Naive thymus-derived CD8-positive, alpha-beta T cell (primary cell): ENCODE measurements at places on chromosomes 4 and X.

- DNase-seq: no peak
Measured at GRCh38 chr4:130359542-130359941, 1263.6 kb downstream of the C4orf33 start.

GRCh38 chrX:150933945-150934350 is 35.5 kb upstream of the CD99L2 start:
- no peak for DNase-seq

DNA sequence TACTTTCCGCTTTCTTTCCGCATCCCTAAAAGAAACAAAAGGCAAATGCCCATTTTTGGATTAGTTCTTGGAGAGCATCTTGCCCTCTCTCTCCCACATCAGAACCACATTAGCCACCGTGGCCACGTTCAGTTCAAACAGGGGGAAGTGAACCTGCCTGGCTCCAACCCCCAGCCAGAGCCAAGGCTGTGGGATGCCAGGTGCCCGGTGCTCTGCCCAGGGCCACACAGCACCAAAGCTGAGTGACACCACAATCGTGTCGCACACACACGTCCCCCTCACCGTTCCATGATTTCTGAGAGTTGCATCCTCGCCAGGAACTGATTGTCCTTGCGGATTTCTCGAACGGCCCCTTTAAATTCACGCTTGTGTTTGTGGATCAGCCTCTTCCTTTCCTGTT is 24.3 kb downstream of the NOP14 start:
- peak; percentile 11 for DNase-seq

GRCh38 chr4:26081795-26082498 is 167.9 kb downstream of the SMIM20 start:
- peak; percentile 15 for DNase-seq

DNA sequence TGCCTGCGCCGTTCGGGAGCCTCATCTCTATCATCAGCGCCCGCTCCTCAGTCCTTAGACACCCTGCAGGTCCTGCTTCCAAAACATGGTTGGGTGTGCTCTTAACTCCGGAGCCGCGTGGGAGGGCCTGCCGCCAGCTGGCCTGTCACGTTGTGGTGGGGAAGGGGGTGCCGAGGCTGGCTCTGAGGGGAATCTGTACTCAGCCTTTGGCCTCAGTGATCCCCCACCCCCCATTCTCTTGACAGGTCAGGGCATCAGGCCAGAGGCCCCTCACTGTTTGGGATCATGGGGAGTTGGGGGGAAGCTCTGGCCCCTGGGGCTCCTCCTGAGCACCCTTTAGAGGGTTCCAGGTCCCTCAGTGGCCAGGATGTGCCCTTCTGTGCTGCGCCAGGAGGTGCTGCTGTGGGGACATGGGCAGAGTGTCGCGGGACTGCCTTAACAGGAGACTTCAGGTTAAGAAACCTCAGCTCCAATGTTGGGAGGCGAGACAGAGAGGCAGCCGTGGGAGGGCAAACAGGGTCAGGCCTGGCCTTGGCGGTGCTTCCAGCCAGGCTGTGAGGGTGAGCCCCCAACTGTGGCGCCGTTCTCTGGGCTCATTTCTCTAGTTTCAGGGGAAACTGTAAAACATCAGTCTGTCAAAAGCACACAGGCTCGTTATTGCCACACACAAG is 33.5 kb downstream of the TRMT44 start:
- DNase-seq: no peak

GRCh38 chr4:94168321-94168720 is 39.3 kb upstream of the SMARCAD1 start:
- no peak for DNase-seq

DNA sequence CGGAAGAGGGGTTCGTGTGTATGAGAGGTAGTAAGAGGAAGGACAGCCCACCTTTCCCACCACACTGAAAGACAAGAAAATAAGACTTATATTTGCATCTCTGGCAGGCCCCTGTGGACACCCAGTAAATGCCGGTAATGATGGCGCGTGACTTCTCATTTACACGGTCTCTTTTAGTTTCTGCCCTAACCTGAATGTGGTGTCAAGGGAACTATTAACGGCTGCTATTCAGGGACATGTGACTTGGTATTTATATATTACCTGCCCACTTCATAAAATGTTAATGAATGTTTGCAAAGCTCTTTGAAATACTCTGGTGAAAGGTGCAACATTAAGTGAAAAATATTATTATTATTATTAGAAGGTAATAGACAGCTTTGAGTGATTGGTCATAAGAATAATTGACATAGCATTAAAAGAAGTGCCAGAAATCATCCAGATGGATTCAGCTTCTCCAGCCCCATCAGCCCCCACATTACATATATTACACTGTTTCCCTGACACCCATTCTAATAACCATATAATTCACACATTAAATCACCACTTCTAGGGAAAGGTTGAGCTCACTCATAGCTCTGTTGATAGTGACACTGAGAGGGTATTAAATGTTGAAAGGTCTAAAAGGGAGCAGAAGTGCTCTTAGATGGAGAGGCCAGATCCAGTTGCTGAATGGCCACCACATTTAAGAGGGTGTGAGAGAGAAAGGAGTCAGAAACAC is 83.0 kb upstream of the BEND4 start:
- no peak for DNase-seq
